ENCODE measurements at places on chromosomes 12 and 14.

DNA sequence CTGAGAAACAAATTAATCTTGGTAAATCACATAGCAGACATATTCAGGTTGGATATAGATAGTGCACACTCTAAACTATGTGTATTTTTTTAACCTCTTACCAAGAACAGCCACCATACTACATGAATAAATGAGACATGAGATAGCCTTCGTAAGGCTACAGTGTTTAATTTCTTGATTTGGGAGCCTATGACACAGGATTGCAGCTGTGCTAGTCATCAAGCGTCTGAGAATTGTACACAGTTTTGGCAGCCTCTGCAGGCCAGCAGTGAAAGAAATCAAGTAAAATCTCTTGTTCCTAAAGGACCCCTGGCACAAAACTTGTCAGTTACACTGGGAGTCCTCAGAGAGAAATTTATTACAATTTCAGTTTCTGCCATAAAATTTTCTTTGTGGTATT lies 236.1 kb downstream of the C12orf50 start:
- DNase-seq, result peak; percentile 58

DNA sequence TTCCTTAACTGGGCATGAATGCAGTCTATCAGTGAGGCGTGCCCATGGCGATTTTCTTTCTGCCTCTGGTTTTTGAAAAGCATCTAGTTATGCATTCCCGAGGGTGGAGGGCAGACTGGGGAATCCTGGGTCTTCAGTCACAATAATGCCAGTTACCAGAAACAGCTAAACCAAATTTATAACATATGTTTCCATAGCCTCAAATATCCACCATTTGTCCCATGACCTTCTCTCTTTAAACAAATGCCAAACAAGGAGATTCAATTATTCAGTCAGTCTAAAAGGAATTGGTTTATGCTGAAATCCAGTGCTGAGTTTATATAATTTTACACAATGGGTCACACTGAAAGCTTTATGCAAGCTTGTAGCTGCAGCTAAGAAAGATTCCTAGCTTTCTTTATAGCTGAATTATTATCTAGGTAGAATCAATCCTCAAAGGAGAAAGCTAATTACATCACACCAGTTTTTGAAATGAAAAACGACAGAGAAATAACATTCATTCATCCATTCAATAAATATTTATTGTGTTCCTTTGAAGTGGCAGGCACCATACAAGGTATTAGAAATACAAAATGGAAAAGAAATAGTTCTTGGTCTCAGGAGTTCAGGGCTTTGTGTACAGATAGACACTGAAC lies 131.3 kb upstream of the RAP1B start:
- DNase-seq, result no peak

GRCh38 chr12:10716704-10717315 lies 6.3 kb downstream of the YBX3 start:
- peak; percentile 95 for DNase-seq

GRCh38 chr14:55077170-55078151 lies 26.0 kb downstream of the MAPK1IP1L start:
- DNase-seq, result no peak

DNA sequence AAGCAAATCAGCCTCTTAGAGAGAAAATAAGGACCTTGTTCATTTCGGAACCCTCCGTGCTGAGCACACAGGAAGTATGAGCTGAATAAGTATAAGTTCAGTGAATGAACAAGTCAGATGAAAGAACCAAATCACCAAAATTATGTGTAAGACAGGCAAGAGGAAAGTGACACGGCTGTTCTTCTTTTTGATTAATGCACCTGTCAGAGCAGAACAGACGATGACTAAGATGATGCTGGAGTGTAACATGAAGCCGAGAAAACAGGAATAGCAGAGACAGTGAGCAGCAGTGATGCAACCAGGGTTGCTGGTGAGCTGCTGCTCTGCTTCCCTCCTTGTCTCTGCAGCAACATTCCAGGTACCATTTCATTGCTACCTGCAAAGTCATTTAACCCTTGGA lies 861.1 kb downstream of the GALC start:
- no peak for DNase-seq

GRCh38 chr14:54772451-54772881 lies 130.2 kb downstream of the GCH1 start:
- no peak for DNase-seq

- DNase-seq, result no peak
Observed at GRCh38 chr14:24875203-24875838, 174.6 kb downstream of the STXBP6 start.

GRCh38 chr14:102348376-102348775 lies 14.3 kb downstream of the CINP start:
- no peak for DNase-seq

DNA sequence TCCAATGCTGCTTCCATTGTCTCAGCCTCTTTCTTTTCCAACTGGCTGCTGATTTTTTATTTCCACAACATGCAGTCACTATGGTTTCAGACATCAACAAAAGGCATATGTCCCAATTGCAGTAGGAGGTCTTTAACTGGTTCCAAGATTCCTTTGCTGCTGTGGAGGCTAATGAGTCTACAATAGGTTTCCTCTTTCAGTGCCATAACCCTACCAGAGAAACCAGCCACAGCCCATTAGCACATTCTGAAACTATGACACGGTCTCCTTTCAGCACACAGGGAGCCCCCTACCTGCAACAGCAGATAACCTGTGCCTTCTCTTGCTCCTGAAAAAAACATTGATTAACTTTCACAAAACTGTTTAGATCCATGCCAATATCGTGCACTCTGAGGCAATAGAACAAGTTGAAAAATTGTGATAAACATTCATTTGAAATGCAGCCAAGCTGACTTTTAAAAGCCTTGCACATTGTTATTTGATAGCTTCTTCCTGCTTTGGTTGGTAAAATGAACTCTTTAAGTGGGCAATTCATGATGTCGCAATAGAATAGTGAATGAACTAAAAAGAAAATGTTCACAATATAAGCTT lies 32.4 kb downstream of the PLEKHG7 start:
- no peak for DNase-seq

DNA sequence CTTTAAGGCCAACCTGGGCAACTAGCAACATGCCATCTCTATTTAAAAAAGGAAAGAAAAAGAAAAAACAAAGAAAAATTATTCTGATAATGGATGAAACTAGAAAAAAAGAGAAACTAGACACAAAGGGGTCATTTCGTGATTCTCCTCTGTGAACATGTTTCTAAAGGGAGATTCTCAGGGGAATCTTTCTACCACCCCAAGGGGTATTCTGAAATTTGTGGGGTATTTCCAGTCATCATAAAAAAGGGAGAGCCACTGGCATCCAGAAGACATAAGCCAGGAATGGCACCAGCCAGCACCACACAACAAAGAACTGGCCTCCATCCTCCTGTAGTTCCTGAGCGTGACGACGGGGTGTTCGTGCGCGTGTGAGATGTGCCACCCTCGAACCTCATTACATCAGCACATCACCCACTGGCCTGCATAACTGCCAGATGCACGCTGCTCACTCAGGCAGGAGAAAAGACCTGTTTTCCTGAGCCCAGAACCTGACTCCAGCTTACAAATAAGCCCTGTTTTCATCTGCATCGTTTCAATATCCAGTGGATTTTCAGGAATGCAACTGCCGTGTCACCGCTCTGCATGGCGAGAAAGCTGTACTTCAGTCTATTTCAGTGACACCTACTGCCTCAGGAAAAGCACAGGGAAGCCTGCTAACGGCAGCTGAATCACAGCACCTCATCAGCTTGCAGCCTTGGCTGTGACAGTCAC lies 23.9 kb downstream of the STX2 start:
- DNase-seq, result no peak

DNA sequence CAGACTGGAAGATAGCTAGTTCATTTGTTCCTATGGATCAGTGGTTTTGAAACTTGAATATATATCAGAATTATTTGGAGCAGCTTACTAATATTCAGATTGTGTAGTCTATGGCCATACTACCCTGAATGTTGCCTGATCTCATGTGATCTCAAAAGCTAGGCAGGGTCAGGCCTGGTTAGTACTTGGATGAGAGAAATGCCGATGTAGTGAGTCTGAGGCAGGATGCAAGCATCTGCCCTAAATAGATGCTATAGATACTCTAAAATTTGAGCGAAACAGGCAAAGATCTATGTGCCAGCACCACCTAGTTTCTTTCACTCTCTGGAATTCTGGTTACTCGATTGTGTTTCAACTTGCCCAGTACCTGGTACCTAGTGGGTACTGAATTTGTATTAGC lies 40.9 kb downstream of the FRMD6 start:
- no peak for DNase-seq

GRCh38 chr12:114690267-114691135 lies 6.5 kb upstream of the TBX3 start:
- DNase-seq, result no peak

Measured in posterior vena cava (tissue), 2 donors.